Stimulated activated naive CD4-positive, alpha-beta T cell treated with Interleukin-2 at 50 U/mL for 16 hours (primary cell): ENCODE measurements at places on chromosomes 1 and 21.

DNA sequence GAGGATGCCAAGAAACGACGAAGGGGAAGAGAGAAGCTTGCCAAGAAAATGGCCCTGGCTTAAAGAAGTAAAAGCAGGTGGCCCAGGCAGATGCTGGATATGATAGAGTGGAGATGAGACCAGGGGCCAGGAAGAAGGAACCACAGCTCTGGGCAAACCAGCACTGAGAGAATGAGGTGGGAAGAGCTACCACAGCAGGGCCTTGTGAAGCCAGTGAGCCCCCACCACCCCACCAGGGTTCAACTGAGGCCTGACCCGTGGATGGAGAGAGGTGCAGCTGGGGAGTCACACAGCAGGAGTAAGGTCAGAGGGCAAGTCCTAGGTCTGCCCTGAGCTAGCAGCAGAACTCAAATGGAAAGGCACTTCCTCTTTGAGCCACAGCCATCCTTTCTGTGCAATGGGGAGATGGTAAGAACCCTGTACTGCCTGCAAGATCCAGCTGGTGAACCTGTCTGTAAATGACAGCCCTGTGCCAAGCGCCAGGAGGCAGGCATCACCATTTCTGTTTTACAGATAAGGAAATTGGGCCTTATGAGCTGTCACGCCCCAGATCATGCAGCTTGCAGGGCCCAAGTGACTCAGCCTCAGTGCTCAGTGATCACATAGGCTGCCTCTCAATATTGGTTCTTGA lies 8.5 kb downstream of the SH3BGRL3 start:
- DNase-seq: peak; percentile 79

GRCh38 chr1:96361271-96361856 lies 360.2 kb upstream of the PTBP2 start:
- no peak for DNase-seq

- no peak for DNase-seq
Observed at GRCh38 chr1:32427264-32427963, 33.2 kb upstream of the BSDC1 start.

- DNase-seq: no peak
Observed at GRCh38 chr21:34061983-34062382, 11.4 kb upstream of the MRPS6 start.

DNA sequence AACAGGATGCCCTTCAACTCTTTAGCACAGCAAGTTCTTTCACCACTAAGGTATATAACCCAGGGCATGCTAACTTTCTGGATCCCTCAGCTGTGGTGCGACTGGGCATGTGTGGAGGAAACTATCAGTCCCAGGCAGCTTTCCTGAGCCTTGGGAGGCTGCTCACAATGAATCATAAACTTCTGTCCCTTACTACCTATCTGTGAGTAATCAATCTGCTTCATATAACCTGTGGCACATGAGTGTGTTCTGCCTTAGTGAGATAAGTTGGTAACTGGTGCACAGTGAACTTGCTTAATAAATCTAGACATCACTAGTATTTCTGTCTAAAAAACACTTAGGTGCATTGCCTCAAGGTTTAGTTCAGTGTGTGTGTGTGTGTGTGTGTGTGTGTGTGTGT lies 158.0 kb downstream of the GPATCH2 start:
- no peak for DNase-seq

GRCh38 chr1:151801846-151802245 lies 3.4 kb downstream of the LINGO4 start:
- DNase-seq: no peak

- no peak for DNase-seq
Observed at GRCh38 chr1:33814166-33814565, 49.7 kb upstream of the HMGB4 start.

- DNase-seq: no peak
Observed at GRCh38 chr1:178536844-178537371, 24.0 kb downstream of the TEX35 start.

- DNase-seq: no peak
Observed at GRCh38 chr1:150906329-150906728, 19.4 kb downstream of the CTXND2 start.

DNA sequence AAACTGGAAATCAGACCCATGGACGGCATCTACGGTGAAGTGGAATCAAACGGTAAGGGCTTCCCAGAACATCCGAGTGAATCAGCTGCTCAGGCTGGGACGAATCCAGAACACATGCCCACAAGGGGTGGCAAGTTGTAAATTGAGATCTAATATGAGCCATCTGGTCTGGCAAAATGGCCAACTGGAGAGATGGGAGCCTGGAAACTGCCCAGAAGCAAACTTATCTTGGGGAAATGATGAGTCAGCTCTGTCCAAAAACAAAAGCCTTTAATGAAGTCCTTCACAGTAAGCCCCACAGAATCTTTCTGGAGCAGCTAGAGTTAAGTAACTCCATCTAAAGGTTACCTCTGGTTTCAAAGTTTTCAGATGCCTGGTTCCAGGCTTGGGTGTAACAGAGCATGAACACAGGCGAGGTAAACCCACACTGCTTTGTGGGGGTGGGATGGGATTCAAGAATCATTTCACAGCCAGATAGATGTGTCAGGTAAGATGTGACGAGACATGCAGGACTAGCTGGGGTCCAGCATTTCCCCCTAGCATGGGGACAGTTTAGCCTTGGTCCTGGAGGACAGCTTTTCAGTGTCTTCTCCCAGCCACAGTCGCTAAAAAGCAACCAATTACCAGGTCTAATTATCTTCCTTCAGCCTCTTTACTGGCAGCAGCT lies 10.5 kb upstream of the SRP9 start:
- DNase-seq: no peak

DNA sequence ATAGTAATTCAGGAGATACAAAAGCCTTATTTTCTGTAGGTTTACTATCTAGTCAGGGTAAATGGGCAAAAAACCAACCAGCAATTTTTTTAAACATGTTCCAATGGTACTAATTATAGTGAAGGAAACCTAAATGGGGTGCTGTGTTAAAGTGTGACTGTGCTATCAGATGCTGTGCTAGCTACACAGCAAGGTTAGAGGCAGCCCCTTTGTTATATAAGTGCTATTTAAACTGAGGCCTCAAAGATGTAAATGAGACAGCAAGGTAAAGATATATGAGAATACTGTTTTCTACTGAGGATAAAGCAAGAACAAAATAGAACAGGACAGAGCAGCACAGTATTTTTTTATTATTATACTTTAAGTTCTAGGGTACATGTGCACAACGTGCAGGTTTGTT lies 305.4 kb upstream of the RGS18 start:
- no peak for DNase-seq

DNA sequence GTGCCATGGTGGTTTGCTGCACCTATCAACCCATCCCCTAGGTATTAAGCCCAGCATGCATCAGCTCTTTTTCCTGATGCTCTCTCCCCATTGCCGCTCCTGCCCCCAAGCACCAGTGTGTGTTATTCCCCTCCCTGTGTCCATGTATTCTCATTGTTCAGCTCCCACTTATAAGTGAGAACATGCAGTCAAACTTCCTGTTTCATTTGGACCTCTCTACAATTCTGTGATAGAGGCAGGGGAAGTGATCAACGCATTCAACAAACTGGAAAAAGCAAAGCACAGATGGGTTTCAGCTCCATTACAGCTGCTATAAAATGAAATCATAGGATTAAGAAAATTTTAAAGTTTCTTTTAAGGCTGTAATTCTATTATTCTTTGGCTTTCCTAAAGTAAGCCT lies 23.3 kb upstream of the CD55 start:
- no peak for DNase-seq

DNA sequence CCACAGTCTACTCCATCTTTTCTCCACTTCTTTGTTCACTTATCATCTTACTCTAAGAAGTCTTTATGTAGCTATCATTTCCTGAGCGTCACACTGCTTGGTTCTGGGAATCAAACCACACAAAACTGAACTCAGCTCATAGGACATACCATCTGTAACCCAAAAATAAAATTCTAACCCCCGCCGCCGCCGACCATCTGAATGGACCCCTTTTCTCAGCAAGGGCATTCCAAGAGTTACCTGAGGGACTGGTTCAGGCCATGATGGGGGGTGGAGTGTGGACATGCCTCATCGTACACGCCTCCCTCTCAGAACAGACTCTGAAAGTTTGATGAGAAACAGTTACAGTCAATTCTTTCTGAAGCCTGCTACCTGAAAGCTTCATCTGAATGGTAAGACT lies 12.6 kb upstream of the CHI3L2 start:
- peak; percentile 50 for DNase-seq

- DNase-seq: peak; percentile 73
Observed at GRCh38 chr1:9721606-9722377, 70.3 kb downstream of the PIK3CD start.

GRCh38 chr1:87119541-87120140 lies 205.2 kb downstream of the HS2ST1 start:
- no peak for DNase-seq

DNA sequence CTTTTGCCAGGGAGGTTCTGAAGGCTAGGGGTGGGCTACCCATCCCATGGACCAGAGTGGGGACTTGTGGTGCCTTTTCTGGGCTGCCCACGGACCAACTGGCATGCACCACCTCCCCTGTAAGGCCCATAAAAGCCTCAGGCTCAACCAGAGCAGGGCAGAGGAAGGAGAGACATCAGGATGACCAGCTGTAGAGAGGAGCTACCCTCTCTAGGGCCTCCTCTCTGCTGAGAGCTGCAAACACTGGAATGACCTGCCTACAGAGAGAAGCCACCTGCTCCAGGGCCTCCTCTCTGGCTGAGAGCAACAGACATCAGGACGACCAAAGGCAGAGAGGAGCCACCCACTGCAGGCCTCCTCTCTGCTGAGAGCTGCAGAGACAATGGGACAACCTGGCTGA lies 140.9 kb downstream of the EIF4G3 start:
- no peak for DNase-seq

DNA sequence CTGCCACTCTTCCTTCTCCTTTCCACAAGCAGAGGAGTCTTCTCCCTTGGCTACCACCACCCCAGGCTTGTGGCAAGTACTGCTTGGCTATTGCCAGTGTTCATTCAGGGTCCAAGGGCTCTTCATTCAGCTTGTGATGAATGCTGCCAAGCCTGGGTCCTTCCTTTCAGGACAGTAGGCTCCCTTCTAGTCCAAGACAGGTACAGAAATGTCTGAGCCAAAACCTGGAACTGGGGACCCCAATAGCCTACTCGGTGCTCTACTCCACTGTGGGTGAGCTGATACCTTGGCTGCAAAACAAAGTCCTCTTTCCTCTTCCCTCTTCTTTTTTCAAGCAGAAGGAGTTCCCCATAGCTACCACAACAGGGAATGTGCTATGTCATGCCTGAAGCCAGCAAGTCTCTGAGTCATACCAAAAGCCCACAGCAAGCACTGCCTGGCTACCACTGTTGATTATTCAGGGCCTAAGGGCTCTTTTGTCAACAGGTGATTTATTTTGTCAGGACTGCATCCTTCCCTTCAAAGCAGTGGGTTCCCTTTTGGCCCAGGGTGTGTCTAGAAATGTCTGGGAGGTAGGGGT lies 268.9 kb downstream of the HHAT start:
- no peak for DNase-seq
